ENCODE measurements at places on chromosomes 7 and 10. TPM values are rescaled to one million over a fixed set of nuclear protein-coding genes. Genes with fewer than 3 reads are reported as not detected.

The ZNF438 gene
- total RNA-seq, result 1.6 TPM

The ASB10 gene
- not detected for total RNA-seq

The MEOX2 gene
- not detected for total RNA-seq

The ECHS1 gene
- total RNA-seq, result 145 TPM

The CLCN1 gene
- not detected for total RNA-seq

The FASTK gene
- total RNA-seq, result 73.6 TPM

Data from A549 treated with Hydrocortisone at 1 μM for 4 hours (cell line).